ENCODE measurements at places on chromosomes 4 and X.

GRCh38 chr4:78951862-78952472 lies 12.7 kb upstream of the PAQR3 start:
- no peak for DNase-seq

DNA sequence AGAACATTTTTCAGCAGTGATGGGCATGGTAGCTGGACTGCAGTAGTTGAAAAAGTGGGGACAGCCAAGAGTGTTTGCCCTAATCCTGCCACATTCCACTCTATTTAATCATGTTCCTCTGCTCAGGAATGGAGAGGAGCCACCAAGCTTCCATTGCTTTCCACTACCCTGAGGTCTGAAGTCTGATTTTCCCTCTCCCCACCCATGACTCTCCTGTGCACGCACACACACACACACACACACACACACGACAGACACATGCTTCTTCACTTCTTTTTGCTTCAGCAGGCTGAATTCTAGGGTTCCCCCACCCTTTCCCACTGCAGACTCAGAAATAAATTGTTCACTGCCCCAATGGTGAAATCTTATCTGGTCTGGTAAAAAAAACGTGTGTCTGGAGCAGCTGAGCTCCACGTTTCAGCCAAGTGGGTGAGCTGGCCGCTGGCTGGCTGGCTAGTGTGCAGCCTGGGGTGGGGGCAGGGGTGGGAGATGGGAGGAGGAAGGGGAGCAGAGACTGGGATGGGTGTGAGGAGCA lies 142.7 kb upstream of the NALF2 start:
- no peak for DNase-seq

- DNase-seq = no peak
Measured at GRCh38 chrX:101220662-101221260, 1.2 kb downstream of the DRP2 start.

GRCh38 chr4:41204400-41204978 lies 9.9 kb downstream of the APBB2 start:
- DNase-seq = no peak

- no peak for DNase-seq
Measured at GRCh38 chr4:30073011-30073710, 647.0 kb upstream of the PCDH7 start.

GRCh38 chr4:56183344-56183959 lies 203.8 kb downstream of the AASDH start:
- no peak for DNase-seq

GRCh38 chr4:165288639-165289422 lies 38.6 kb upstream of the MSMO1 start:
- DNase-seq = no peak

DNA sequence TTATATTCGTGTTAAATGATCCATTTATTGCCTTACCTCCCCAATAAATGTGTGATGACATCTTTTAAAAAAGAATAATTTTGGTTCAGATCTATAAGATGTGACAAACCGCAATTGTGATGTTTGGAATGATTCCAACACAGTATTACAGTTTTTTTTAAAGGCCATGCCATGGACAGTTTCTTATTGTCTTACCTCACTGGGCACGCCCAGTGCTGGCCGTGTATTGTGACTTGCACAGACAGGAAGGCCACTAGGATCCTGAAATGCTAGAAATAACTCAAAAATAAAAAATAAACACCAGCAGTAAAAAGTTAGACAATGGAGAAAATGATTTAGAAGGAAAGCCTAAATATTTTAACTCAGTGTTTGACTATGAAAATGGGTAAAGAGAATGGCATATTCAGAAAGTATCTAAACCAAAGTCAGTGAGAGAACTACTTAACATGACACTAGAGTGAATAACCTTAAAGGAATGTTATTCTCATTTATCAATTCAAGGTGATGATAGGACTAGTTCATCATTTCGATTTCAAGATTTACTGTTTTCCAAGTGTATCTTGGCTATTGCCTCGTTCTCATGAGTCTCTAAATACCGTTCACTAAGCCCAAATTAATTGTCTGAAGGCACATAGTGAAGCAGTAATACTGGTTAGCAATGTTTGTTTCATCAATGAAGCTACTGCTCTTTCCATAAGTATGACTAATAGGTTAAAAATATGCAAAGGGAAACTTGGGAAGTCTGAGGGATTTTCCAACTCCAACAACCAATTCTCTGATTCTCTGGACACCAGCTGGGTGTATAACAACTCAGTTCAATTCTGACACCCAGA lies 46.1 kb upstream of the VEGFC start:
- no peak for DNase-seq

DNA sequence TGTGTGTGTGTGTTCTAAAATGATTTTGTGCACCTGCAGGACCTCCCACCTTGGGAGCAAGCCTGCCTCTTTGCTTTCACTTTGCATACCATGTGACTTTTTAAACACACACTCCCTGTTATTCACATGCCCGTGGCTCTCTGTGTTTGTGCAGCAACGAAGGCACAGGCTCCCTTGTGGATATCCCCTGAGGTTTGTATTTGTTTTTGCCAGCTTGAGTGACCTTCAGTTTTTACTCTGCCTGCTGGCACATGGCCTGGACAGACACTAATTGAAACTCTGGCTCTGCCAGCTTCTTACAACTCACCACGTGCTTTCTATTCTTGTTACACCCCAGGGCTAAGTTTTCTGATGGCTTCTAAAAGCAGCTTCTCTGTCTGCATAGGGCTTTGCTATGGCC lies 885.8 kb downstream of the SH3BGRL start:
- no peak for DNase-seq

DNA sequence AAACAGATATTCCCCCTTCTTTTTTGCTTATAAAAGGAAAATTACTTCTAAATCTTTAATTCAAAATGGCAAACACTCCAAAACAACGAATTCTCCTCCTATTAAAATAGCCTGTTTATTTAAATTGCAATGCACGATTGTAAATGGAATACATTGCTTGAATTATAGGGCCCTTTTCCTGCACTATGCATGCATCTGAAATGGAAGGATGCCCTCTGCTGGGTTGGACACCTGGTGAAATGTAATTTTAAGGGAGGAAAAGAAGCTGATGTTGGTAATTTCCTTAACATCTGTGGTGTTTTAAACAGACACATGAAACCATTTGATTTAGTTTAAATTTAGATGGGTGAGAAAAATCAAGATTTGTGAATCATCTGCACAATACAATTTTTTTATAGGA lies 72.8 kb downstream of the GRXCR1 start:
- DNase-seq = no peak

DNA sequence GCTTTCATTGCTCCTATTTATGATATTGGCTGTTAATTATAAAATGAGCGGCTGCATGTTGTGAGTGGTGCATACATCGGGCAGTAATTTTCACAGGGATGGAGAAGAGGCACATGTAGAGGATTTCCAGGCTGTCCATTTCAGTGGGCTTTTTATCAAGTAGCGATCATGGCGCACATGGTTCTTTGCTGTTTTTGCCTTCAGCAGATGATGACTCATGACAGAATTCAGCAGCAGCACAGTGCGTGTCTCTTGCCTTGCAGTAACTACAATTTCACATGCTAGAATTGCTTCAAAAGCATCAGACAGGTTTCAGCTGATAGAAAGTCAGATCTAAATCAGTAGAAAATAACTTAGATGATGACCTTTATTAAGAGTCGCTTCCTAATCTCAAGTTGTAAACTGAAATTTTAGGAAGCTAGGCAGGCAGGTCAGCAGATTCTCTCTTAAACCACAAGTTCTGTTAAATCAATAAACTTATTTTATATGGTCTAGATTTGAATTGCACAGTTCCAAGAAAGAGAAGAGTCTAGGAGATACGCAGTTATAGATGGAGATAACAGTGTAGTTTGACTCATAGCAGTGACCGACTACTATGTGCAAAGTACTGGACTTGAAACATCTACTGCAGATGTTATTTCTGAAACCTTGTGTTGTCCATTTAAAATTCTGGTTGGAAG lies 35.8 kb downstream of the LRP2BP start:
- DNase-seq = no peak
